ENCODE measurements at places on chromosomes 5 and 9. TPM values are rescaled to one million over a fixed set of nuclear protein-coding genes. Genes with fewer than 3 reads are reported as not detected.

The TRPM3 gene
- 0.85 TPM for total RNA-seq

The SLC36A3 gene
- total RNA-seq = not detected

The AK3 gene
- total RNA-seq = 92.2 TPM

The CXCL14 gene
- 0.37 TPM for total RNA-seq

The PCDHB16 gene
- total RNA-seq = 0.18 TPM

The BSPRY gene
- total RNA-seq = not detected

The CDC25C gene
- total RNA-seq = 1.1 TPM

All from smooth muscle cell of bladder (primary cell).